ENCODE measurements at places on chromosomes 7 and 10. TPM values are rescaled to one million over a fixed set of nuclear protein-coding genes. Genes with fewer than 3 reads are reported as not detected.

GRCh38 chr10:5953676-5954075, 23.7 kb downstream of the IL15RA start:
- DNase-seq: peak; percentile 9
- H3K4me1 ChIP-seq: peaks cover 12% of the 10 kb centered on the region
- H3K36me3 ChIP-seq: peaks cover 63% of the 10 kb centered on the region
- H3K4me3 ChIP-seq: no peak overlapping the region

DNA sequence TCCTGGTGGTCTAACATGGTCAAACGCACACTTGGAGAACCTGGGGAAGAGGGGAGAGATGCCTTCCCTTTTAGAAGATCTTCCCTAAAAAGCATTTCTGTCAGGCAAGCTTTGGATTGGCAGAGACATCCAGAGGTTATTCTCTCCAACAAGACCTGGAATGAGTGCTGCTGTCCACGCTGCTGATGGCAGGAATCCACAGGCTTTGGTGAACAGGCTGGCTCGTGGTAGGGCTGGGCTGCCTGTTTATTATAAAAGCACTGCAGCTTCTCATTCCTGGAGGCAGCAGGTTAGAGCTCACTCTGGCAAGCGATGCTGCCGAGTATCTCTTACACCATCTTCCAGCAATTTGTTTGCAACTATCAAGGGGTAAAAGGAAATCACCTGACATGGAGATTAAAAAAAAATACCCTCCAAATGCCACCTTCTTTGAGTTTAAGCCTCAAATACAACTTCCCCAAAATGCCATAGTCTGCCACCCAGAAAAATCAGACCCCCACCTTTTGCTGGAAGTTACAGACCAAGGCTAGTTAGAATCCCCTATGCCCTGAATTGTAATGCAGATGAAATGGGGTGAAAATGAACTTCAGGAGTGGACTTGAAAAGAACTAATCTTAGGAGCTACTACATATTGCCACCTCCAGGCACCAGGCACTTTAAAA, 152.1 kb upstream of the KMT2E start:
- peaks cover 4% of the 10 kb centered on the region for H3K27me3 ChIP-seq
- H3K4me1 ChIP-seq: no peaks in the 10 kb centered on the region
- no peak for DNase-seq
- H3K36me3 ChIP-seq: no peaks in the 10 kb centered on the region

DNA sequence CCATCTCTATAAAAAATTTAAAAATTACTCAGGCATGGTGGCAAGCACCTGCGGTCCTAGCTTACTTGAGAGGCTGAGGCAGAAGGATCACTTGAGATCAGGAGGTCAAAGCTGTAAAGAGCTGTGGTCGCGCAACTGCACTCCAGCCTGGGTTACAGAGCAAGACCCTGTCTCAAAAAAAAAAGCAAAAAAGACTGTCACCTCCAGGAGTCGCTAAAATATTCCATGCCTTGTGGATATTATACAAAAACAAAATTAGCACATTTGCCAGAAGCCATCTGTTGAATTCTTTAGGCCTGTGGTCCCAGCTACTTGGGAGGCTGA, 87.0 kb upstream of the SDK1 start:
- H3K4me1 ChIP-seq: peaks cover 21% of the 10 kb centered on the region
- no peak overlapping the region for H3K4me3 ChIP-seq
- no peaks in the 10 kb centered on the region for H3K36me3 ChIP-seq
- H3K27ac ChIP-seq: no peak overlapping the region

- no peaks in the 10 kb centered on the region for H3K36me3 ChIP-seq
- no peak for DNase-seq
- H3K27me3 ChIP-seq: no peaks in the 10 kb centered on the region
Observed at GRCh38 chr7:8615019-8615418, 181.6 kb downstream of the NXPH1 start.

DNA sequence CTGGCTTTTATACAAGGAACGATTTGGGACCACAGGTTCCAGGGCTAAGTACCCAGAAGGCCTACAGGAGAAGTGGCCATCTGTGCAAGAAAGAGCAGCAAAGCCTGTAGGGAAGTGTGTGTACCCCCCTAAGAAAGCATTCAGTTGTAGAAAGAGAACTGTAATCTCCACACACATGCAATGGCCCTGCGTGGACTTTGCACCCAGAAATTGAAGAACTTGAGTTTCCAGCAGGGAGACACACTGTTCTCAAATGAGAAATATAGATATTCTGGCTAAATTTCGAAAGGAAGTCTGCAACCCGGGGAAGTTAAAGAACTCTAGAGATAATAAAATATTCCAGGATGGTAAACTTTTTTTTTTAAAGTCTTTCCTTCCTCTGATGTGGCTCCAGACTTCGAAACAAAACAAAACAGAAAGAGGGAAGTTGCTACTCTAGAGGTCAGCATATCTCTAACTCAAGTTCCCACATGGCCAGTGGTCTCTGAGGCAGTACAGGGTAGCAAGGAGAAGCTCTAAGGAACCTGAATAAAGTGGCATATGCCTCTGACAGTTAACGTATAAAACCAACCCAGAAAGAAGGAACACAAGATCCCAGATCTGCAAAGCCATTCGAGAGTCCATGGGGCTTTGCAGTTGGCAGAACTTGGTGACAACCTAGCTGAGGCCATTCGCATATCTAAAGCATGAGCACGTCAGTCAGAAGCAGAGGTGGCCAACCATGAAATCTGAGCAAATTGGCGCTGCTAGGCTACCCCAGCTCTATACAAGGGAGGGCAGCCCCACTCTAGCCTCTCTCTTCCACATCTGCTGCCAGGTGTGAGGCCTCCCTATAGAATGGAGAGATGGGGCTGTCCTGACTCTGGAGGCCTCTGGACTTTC, 56.6 kb downstream of the ELMO1 start:
- no peak overlapping the region for H3K4me3 ChIP-seq
- peak overlapping the region; percentile 39 for H3K27ac ChIP-seq
- DNase-seq: no peak
- peaks cover 9% of the 10 kb centered on the region for H3K4me1 ChIP-seq

GRCh38 chr10:101752241-101752640, 23.7 kb downstream of the FGF8 start:
- H3K27me3 ChIP-seq: no peaks in the 10 kb centered on the region
- no peaks in the 10 kb centered on the region for H3K36me3 ChIP-seq

DNA sequence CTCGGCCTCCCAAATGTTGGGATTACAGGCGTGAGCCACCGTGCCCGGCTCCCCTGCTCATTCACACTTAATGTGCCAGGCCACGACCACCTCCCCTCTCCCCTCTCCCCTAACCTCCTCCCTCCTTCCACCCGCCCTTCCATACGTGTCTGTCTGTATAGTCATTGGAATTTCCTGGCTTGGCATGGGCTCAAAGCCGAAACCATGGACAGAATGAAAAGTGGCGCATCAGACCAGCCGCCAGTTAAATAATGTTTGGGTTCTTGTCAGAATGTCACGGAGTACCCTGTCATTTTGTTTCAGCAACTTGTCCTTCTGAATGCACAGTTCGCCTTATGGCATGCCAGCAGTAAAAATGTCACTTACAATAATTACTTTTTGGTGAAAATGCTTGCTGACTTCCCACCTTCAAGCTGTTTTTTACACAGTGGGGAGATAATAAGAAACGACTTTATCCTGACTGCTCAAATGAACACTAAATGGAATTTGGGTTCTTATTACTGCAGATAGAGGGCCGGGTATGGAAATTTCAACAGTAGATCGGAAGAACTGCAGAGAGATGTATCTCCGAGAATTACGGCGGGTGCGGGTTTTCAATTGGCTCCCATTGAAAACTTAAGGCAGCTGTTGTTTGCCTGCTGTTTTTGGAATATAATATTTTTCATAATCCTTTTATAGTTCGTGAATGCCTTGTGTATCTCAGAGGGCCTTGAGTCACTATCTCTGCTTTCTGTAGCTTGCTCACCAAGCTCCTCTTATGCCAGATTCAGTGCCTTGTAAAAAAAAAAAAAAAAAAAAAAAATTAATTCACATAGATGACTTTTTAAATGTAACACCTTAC, 65.5 kb upstream of the SH2B2 start:
- no peaks in the 10 kb centered on the region for H3K36me3 ChIP-seq
- no peak overlapping the region for H3K4me3 ChIP-seq
- H3K4me1 ChIP-seq: no peaks in the 10 kb centered on the region
- no peak for DNase-seq

DNA sequence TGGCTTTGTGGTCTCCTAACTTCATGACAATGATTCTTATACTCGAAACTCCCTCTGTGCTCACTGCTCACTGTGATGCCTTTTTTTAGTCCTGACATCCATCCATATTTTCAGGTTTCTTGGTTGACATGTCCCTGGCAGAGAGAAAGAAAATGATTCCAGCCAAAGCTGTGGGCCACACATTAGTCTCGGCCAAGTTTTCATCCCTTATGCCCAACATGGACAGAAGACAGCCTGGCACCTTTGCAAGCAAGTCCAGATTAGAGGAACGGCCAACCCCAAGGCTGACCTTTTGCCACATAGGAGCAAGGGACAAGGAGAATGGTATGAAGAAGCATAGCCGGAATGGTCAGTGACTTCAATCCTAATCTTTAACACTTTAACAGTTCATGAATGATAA, 8.7 kb upstream of the OPALIN start:
- no peak overlapping the region for H3K4me3 ChIP-seq
- no peak overlapping the region for H3K27ac ChIP-seq
- DNase-seq: no peak
- H3K36me3 ChIP-seq: no peaks in the 10 kb centered on the region
- no peaks in the 10 kb centered on the region for H3K4me1 ChIP-seq

DNA sequence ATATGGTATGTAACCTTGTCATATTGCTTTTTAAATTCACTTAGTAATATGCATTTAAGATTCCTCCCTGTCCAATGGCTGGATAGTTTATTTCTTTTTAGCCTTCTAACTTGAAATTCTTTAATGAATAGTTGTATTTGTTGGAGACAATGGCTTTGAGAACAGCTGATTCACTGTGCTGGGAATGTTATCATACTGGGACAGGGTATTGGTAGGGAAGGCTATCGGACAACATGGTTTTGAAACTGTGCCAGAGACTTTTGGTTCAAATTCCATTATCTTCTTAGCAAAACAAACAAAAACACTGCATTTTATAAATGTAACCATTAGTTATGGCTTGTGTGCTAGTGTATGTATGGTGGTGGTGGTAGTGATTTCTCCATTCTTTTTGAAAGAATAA, 517.1 kb upstream of the ANKRD30A start:
- no peaks in the 10 kb centered on the region for H3K36me3 ChIP-seq
- no peak overlapping the region for H3K4me3 ChIP-seq
- no peak for DNase-seq
- no peak overlapping the region for H3K27ac ChIP-seq
- no peaks in the 10 kb centered on the region for H3K27me3 ChIP-seq

DNA sequence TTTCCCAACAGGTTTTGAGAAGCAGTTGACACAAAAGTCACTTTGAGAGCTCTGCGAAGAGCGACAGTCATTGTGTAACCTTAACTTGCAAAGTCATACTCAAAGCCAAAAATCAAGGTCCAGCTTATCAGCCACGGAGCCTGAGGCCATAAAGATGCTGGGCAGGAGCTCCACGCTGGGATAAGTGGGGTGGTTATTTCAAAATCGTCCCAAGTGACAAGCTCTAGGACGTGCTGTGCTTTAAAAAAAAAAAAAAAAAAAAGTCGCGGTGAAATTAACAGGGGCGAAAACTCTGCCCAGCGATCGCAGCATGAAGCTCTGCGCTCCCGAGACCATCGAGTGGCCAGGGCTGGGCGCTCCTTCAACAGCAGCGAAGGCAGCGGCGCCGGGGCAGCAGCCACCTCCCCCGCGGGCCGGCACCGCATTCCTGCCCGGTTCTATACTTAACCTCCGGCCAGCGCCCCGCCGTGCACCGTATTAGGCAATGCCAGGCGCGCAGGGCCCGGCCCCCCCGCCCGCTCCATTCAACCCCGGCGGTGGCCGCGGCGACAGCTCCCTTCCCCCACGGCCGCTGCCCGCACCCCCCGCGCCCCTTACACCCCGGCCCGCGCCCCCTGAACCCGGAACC, 657 bp downstream of the HACD1 start:
- peak overlapping the region; percentile 88 for H3K4me3 ChIP-seq
- peak; percentile 79 for DNase-seq
- H3K27ac ChIP-seq: peak overlapping the region; percentile 98
- H3K36me3 ChIP-seq: no peaks in the 10 kb centered on the region
- no peaks in the 10 kb centered on the region for H3K4me1 ChIP-seq

- peaks cover 78% of the 10 kb centered on the region for H3K4me1 ChIP-seq
- no peaks in the 10 kb centered on the region for H3K36me3 ChIP-seq
- no peak overlapping the region for H3K4me3 ChIP-seq
- H3K27me3 ChIP-seq: no peaks in the 10 kb centered on the region
- peak overlapping the region; percentile 66 for H3K27ac ChIP-seq
Observed at GRCh38 chr7:99120501-99120900, 23.4 kb downstream of the SMURF1 start.

DNA sequence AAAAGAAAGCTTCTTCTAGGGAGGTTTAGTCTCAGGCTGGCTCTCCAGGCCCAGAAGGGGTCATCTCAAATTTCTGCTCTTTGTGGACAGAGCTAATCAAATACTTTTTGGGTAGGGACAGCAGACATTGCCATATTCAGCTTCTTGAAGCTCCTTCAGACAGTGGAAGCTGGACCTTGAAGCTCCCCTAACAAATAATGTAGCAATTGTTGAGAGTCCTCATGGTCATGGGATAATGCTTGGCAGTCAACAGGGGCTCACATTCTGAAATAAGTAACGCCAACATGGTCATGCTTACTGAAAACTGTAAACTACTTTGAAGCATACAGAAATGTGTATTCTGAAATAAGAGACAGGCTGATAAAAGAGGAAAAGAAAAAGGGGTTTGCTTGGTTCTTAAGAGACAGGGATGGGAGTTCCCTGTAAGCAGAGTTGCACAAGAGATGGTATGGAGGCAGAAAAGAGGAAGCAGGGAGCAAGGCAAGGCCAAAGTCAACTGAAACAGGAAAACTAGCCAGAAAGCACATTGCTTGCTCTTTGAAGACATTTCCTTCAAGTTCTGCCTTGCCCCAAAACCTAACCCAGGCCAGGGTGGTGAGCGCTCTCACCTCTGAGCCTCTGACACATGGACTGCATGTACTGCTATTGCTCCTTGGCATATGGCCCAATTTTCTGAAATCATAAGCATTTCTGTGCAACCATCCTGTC, 53.1 kb upstream of the KMT2E start:
- H3K27ac ChIP-seq: peak overlapping the region; percentile 34
- H3K36me3 ChIP-seq: no peaks in the 10 kb centered on the region
- DNase-seq: peak; percentile 43
- peaks cover 4% of the 10 kb centered on the region for H3K4me1 ChIP-seq

DNA sequence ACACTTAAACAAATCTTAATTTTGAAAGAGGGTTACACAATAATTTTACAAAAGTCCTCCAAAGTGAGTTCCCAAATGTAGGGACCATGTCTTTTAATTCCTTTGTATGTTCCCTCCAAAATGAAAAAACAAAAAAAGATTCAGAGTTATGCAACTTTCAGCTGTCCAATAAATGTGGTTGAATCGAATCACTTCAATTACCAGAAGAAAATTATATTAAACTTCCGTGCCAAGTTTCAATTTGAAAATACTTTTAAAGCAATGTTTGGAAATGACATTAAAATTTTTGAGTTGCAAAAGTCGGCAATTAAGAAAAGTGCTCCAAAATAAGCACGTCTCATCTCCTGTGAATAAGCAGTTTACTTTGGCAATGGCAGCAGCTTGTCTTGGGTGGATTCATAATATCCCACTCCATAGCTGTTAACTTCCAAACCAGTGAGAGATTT, 60.3 kb upstream of the C1GALT1 start:
- H3K36me3 ChIP-seq: no peaks in the 10 kb centered on the region
- no peaks in the 10 kb centered on the region for H3K27me3 ChIP-seq
- H3K4me3 ChIP-seq: no peak overlapping the region

APBB1IP gene
- total RNA-seq: 17.5 TPM

SPDYE11 gene
- total RNA-seq: not detected

SNX8 gene
- 35.4 TPM for total RNA-seq

CDNF gene
- 4.1 TPM for total RNA-seq

AGFG2 gene
- total RNA-seq: 33.6 TPM

NUTM2E gene
- total RNA-seq: 0.27 TPM

COL17A1 gene
- total RNA-seq: not detected

ADAMTS14 gene
- total RNA-seq: 0.16 TPM

OPN4 gene
- not detected for total RNA-seq

CLRN3 gene
- not detected for total RNA-seq

UCN3 gene
- total RNA-seq: not detected

Measured in heart left ventricle (tissue), 16 donors.